Effector memory CD8-positive, alpha-beta T cell (primary cell): ENCODE measurements at places on chromosomes 4 and X.
A peak's percentile ranks its signal among the peaks of the same experiment; 100 is the strongest.

DNA sequence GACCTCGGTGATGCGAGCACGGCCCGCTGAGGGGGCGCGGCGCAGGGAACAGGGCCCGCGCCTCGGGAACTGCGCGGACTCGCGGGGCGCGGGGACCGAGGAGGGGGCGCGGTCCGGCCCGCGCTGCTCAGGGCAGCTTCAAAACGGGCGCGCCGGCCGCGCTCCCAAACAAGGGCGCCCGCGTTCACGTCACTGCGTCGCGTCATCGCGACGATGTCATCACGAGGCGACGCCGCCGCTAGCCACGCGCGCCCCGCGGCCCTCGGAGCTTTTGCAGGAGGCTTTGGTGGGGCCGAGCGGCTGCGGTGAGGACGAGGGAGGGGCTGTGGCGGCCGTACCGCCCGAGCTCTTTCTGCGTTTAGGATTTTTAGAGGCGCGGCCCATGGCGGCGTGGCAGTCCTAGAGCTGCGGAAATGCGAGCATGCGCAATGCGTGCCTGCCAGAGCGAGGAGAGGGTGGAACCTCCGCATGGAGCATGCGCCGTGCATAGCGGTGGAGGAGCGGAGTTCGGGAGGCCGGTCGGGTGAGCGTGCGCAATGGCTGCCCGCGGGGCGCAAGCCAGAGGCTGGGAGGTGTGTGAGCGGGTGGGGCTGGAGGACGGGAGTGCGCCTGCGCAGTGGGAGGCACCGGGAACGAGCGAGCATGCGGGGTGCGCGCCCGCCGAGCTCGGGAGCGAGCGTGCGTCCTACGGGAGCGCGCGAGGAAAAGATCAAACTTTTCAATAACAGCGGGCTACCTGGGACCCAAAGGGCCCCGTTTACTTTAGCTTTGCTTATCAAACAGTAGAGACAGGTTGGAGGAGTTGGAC, at the start of gene PPP2R3B:
TSS of gene PPP2R3B (minus strand) at position 140 of the 808 bp plus-strand sequence. CDS start 216 bp downstream, outside the sequence.
- DNase-seq: peak; percentile 98

- DNase-seq: no peak
Observed at GRCh38 chrX:96987228-96987627, 103.5 kb downstream of the RPA4 start.

- DNase-seq: no peak
Observed at GRCh38 chr4:127174616-127175015, 458.1 kb upstream of the INTU start.

DNA sequence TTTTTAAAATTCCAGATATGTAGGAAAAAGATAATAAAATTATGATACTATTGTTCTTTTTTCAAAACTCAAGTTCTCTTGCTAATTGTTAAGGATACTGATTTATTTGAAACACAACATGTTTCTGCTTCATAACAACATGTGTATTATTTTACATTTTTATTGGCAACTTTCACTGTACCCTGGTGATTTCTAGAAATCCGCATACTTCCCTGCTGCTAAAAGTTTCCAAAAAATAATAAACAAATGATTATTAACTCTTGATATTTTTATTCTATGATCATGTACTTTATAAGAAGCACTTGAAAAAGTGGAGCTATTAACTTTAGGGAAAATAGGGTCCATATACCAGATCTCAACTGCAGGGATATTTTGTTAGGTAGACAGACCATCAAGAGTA, 71.2 kb upstream of the HCCS start:
- DNase-seq: no peak

DNA sequence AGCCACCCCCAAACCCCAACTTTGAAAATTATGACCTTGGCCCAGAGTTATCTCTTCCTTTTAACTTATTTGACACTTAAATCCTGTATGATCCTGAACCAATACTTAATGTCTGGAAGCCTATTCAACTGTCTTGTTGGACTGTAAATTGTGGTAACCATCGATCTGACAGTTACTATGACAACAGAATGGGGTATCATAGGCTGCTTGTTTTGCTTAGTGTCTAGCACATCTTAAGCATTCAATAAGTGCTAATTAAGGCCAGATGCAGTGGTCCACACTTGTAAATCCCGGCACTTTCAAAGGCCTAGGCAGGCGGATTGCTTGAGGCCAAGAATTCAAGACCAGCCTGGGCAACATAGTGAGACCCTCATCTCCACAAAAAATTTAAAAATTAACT, 175.0 kb downstream of the APBB2 start:
- DNase-seq: no peak

DNA sequence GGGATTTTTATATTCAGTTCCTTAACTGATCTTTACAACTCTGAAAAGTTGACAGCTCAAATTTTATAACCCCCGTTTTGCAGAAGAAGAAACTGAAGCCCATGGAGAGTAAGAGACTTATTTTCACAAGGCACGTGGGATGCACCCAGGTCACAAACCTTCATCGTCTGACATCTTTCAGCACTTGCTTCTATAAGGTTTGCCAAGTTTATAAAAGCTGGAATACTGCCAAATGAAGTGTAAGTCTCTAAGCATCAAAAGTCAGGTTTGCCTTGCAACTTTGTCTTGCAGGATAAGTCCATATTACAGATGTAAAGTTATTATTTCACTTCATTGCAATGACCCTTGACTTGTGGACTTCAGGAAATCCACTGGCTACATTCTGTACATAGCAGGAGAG, 6.3 kb upstream of the KCNIP4 start:
- DNase-seq: no peak

DNA sequence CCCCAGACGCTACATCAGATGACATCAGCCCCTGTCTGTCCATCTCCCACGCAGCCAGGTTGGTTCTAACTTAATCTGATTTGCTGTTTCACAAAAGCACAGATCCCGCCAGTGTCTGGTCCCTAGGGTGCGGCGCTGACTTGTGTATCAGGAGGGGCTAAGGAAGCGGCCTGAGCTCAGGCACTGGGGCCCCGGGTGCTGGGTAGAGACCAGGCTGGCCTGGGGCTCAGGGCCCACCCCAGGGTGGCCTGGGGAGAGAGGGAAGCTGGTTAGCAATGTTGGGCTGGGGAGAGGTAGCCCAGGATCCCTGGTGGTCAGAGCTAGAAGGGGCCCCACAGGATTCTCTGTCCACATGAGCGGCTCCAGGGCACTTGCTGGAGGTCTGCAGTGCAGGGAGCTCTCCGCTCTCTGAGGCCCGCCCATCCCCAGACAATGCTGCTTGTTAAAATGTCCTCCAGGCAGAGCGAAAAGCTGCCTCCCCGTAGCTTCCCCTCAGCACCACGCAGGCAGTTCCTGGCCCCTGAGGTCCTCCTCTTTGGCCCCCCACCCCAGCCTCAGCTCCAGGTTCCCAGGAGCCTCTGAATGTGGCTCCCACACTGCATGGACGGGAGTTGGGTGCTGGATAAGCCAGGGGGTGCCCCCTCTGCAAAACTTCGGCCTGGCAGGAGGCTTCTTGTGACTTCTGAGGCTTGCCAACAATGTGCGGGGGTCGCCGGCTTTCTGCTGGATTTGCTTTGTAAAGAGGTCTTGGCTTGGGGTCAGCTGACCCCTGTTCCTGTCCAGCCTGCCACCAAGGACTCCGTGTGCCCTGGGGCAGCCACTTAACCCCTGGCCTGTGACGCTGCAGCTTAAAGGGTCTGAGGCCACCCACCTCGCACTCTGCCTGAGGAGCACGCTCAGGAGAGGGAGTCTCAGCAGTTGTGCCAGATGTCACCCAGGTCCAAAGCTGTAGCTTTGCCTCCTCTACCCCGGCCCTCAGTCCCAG, 112.9 kb downstream of the CPZ start:
- DNase-seq: no peak
